ENCODE measurements at places on chromosomes 5 and 9.

- DNase-seq: no peak
These were observed 554 bp downstream of the SDHA start for GRCh38 chr5:218457-219291.

DNA sequence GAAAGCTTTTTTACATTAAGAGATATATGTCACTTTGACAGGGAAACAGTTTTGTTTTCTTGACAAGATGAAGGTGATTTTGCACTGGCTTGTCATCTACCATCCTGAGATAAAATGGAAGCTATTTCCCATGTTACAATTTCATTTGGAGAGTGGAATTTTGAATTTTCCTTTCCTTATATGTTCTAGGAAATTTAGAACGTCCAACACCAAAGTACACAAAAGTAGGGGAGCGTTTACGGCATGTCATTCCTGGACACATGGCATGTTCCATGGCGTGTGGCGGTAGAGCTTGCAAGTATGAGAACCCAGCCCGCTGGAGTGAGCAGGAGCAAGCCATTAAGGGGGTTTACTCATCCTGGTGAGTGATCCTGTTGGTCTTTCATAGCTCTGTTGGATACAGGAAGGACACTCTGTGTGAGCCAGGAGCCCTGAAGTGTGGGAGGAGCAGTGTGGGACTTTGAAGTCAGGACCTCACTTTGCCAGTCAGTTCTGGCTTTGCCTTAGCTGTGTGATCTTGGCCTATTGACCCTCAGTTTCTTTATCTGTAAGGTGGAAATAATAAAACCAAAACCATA is 887 bp downstream of the PTPDC1 start:
- no peak for DNase-seq

GRCh38 chr9:134992755-134993124 is 75.0 kb upstream of the FCN1 start:
- DNase-seq: no peak

DNA sequence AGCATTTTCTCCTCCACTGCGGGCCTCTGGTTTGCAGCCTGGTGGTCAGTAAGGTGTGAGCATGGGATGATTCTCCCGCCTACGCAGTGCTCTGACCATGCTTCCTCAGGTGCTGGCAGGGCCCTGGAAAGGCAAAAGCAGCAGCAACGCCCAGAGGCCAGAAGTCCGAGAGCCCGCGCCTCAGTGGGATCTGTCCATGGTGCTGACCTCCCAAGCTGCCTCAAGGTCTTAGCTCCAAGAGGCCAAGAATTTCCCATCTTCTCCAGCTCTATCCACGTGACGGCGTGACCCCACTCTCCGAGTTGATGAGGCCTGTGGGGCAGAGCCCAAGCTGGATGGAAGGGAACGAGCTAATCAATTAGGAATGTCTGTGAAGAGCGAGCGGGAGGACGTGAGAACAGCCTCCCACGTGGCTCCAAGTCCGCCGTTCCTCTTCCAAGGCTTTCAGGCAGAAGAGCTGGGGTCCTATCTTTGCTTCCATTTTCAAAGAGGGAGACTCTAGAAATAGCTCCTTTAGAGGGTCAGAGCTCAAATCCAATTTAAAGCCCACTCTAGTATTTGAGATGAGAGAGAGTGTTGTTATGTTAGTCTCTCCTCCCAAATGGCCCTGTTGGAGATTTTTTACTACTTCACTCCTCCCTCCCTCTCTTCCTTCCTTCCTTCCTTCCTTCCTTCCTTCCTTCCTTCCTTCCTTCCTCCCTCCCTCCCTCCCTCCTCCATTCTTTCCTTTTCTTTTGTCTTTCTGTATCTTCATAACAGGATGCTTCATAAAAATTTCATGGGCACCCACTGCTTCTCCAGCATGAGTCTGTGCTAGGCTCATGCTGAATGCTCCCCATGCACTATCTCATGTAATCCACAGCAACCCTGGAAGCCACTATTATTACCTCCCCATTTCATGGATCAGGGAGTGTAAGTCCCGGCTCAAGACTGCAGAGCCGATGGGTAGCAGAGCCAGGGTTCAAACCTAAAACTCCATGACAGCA is 69.3 kb downstream of the OLFM1 start:
- DNase-seq: peak; percentile 54

GRCh38 chr9:134177624-134178393 is 13.4 kb upstream of the RNU6ATAC start:
- no peak for DNase-seq

DNA sequence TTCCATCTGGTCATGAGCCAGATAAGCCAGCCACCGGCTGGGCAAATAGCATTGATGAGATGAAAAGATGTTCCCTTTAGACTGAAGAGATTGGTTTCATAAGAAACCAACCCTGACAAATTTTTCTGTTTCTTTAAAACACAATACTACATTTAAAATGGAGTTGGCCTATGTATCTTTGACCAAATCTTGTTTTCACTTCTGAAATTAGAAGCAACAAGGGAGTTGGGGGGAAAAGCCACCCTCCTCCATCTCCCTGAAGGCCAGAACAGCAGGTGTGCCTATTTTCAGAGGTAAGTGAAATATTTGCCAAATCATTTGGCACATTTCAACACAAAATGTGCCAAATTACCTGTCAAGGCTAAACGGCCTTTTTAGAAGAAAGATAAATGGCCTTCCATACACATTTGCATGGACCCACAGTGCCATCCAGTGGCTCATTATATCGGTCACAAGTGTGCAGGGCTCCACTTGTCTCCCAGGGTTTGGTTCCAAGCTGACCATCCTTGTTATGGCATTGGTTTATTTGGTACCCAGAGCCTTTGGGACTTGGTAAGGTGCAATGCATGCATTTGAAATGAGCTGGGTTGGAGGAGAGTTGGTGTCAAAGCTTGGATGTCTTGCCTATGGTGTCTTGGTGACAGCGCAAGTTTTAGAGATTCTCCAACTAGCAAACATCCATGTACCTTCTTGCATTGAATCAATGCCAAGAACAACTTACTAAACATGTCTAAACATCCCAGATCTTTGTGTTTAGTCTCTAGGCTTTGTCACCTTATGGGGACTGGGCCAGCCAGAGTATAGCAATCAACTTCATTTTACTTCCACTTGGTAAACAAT is 372.0 kb upstream of the KIF2A start:
- peak; percentile 26 for DNase-seq

- DNase-seq: no peak
These were observed 35.3 kb downstream of the HNRNPH1 start for GRCh38 chr5:179588166-179588565.

- DNase-seq: no peak
These were observed 114.4 kb downstream of the GADD45G start for GRCh38 chr9:89719202-89719601.

GRCh38 chr9:132147331-132147730 is 14.5 kb upstream of the NTNG2 start:
- no peak for DNase-seq

DNA sequence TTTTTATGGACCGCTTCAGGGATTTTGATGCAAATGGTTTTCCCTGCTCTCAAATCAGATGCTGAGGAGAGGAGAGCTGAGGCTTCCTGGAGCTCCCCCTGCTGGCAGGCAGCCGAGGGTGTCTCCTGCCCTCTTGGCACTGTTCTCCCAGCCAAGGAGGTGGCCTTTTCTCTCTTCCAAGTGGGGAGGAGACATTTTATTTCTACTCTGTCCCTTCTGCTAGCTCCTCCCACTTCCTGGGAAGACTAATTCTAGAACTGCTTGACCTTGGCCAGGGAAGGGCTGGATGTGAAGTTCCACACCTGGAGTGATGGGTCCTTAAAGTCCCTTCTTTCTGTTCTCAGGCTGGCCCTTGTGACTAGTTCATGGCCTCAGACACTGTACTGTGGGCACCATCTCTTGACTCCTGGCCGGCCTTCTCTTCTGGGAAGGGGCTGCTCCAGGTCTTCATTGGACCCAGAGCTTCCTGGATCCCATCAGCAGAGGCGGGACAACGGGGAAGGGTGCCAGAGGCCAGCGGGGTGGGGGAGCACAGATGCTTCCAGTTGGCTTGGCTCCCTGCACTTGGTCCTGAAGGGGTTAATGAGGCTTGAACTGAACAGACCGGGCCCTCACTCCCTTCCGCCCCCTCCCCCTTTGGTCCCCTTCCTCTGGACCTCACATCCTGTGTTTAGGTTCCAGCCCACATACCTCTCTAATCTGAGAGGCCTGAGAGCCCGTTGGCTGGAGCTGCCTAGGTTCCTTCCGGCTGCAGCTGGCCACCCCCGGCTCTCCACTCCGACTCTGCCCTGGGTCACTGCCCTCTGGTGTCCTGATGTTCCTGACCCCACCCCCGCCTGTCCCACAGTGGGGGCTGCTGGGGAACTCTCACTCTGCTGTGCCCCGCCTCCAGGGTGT is 32.1 kb downstream of the PTPA start:
- peak; percentile 86 for DNase-seq

DNA sequence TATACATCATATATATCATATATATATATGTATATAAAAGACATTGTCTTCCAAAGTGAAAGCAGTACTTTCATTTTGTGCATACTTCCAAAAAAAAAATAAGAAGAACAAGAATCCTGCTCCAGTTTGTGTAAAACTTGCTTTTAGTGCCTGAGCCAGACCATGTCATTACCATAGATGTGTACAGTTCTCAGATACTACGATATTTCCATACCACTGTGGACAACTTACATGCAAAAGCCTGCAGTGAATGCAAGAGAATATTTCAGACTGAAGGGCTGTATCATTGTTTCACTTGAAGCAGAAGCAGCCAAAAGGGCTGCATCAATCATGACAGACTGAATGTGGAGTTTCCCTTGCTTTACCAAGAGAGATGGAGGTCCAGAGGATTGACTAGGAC is 72.6 kb upstream of the CYLC2 start:
- no peak for DNase-seq

DNA sequence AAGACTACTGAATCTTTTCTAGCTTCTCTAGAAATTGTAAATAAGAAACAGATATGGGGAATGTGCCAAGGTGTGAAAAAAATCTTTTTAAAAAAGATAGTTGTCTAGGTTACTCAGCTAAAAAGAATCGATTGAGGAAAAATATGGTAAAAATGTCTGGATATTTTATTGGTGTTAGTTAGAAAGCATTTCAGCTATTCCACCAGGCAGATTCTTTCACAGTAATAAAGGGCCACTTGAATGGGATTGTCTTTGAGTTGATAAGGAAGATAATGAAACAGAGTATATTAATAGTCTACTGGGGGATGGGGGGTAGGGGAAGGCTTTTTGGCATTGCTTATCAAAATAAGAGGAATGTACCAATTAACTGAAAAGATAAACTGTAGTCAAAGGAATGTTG is 51.9 kb downstream of the SLIT3 start:
- no peak for DNase-seq

DNA sequence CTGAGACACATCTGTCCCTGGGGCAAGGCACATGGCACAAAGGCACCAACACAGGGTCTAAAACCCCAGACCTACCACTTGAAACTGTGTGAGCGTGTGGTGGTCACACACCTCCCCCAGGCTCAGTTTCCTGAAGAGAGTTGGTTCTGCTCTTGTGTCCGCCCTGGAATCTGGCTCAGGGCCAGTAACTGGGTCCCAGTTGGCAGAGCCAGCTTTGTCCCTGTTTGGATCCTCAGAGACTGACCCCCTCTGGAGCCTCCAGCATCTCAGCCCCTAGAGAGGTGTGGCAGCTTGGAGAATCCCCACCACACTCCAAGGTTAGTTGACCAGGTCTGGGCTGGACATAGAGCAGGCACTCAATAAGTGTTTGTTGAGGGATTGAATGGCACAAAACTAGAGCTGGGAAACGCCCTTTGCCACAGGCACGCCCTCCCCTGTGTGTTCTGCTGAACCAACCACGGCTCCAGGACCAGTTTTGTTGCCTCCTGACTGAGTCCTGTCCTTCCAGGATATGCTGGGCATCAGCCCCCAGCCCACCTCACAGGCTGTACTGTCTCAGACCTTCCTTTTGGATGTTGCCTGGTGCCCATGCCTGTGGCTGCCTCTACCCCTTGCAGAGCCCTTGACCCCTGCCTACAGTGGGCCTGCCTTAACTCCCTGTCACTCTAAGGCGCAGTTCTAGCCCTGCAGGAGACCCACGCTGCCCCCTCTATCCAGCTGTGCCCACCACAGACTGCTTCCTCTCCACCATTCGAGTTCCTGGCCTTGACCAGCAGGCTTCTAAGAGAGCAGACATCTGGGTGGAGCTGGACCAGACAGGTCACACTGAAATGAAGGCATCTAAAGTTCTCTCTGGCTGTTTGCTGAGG is 3.8 kb upstream of the PDLIM4 start:
- DNase-seq: peak; percentile 10

- DNase-seq: no peak
These were observed 241.8 kb upstream of the IRX2 start for GRCh38 chr5:2993301-2993700.

DNA sequence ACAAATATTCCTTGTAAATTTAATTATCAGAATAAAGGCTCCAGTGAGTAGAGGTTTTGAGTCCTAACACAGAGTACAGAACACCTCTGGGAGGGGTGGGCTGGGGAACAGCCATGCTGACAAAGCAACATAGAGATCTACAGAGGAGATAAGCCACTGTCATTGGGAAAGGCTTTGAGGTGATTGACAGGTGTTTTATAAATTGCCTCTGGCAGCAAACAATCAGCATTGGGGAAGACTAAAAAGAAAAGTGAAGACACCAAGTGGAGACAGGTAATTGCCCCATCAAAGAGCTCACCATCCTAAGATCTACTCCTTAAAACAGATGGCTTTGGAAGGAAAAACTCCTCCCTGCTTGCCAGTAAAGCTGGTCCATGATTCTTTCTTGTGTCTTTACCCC is 189.7 kb upstream of the TLE4 start:
- no peak for DNase-seq

- DNase-seq: no peak
These were observed 11.5 kb upstream of the PITX1 start for GRCh38 chr5:135045488-135045887.

GRCh38 chr5:110951373-110951791 is 120.1 kb upstream of the TSLP start:
- no peak for DNase-seq

- no peak for DNase-seq
These were observed 117.8 kb downstream of the PTTG1 start for GRCh38 chr5:160539431-160539830.

GRCh38 chr9:104905153-104905901 is 22.6 kb downstream of the ABCA1 start:
- DNase-seq: no peak

DNA sequence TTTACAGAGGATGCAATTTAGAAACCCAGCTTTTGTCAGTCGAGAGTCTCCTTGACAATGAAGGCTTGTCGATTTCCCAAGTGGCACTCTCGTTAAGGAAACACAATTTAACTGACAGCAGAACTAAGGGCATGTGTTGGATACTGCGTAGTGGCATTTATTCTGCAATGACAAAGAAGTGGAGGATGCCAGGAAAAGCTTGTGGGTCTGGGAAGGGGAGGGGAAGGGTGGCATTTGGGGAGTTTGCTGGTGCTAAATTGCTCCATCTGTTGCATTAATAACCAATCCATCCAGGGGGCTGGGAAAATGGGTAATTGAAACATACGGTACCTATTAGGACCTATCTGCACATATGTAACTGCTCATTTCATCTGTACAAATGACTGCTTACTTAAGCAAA is 190.6 kb downstream of the NSG2 start:
- no peak for DNase-seq

- DNase-seq: no peak
These were observed 12.8 kb upstream of the JADE2 start for GRCh38 chr5:134512661-134512999.

Measured in GM10248 (cell line).